ENCODE measurements at places on chromosomes 6 and 20.

GRCh38 chr6:37485291-37485702, 14.4 kb downstream of the CCDC167 start:
- no peak for DNase-seq

DNA sequence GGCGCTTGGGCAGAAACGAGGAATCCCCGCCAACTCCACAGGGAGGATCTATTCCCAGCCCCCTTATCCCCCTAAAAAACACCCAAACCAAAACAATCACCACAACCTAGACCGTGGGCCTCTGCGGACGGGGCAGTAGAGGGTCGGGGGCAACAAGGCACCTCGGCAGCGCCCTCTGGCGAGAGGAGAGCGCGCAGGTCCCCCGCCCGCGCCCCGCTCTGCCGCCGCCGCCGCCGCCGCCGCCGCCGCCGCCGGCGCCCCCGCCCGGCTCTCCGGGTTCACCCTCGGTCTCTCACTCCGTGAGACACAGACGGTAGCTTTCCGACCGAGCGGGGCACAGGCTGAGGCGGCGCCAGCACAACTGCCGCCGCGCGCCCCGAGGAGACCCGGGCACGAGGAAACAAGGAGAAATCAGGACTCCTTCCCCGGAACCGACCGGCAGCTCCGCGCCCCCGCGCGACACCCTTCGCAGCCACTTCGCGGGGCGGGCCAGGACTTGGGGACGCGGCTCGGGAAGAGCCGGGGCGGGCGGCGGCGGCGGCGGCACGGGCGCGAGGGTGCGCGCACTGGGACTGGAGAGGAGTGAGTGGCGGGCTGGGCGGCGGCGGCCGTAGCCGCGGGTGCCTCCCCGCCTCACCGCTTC, at the start of gene SLC35F1:
Gene SLC35F1 (plus strand): TSS at position 307 of the 643 bp plus-strand sequence.
- DNase-seq: no peak

DNA sequence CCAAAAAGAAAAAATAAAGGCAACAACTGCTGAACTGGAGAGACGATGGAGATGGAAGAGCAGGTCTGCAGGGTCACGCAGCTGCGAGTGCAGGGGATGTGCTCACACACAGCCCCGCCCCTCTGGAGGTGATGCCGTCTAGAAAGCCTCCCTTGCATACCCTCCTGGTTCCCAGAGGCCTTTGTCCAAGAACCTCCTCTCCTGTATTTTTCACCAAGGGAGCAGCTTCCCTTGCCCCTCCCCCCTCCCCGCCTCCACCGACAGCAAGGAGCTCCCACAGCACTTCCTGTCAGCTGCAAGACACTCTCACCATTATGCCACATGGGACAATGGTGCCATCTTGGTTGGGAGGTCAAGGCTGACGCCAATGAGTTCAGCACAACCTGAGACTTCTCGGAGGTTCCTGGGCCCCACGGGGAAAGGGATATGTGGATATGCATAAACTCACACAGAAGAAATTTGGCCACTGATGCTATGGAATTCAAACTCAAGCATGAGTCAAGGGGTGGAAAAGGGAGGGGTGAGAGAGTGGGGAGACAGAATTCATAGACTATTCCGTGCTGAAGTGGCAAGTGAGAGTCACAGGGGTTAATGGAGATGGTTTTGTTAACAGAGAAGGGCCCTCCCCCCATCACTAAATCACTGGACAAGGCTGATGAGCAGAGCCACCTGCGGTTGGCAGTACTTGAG, 132.9 kb downstream of the SCML4 start:
- no peak for DNase-seq

DNA sequence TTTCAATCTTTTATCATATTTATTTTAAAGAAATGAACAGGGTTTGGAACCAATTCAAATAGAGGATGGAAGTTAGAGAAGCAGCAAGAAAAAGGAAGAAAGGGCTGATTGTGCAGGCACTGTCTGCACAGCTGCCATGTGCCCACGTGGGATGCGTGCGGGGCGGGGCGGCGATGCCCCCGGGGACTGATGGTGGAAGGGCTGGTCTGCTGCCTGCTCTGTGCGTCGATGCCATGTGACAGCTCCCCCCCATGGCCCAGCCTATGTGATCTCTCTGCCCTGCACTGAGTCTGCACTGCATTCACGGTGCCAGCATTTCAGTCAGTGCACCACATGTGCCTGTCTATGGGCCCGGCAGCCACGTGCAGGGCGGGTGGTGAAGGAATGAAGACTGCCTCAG, 96.4 kb downstream of the IRF4 start:
- no peak for DNase-seq

- DNase-seq: no peak
Observed at GRCh38 chr6:129655334-129655733, 54.6 kb downstream of the ARHGAP18 start.

DNA sequence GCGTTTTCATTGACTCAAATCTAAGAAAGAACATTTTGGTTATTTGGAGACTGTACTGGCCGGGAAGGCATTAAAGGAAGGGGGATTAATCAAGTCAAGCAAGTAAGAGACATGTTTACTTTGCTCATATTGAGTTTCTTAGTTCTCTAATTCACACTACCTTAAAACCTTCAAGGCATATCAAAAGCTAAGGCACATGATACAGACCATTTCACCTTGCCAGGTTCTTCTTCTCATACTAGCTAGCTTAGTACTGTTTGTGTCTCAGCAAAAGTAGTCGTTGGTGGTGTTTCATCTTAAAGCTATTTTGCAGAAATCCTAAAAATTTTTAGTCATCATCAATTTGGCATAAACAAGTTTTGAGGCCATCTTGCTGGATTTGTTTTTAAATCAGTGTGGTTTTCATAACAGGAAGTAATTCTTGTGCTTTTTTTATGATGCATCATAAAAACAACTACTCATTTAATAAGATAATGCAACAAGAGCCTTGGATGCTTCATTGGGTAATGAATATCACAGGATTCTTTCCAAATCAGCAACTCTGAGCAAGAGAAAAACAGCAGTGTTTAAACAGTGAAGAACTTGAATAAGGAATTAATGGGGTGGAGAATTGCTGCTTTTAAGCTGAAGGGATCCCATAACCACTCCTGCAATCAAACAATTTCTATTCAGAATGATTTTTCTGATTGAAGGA, 425.3 kb downstream of the EPM2A start:
- no peak for DNase-seq

DNA sequence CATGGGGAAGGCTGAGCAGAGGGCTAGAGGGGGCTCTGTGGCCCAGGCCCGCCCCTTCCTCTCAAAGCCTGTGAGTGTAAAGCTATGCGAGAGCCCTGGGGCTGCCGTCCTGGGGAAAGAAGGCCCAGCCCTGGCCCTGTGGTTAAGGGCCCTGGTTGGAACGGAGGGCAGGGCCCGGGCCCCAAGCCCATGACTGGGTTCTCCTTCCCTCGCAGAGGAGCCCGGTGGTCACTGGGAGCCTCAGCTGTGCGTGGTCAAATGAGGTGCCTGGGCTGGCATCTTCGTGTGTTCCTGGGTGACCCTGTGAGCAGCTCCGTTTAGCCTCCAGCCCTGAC, 56.0 kb downstream of the SMOC2 start:
- no peak for DNase-seq

- no peak for DNase-seq
Observed at GRCh38 chr6:71347119-71347518, 58.5 kb downstream of the OGFRL1 start.

Data from effector memory CD8-positive, alpha-beta T cell (primary cell).